ENCODE measurements at places on chromosomes 7 and 10.
A peak's percentile ranks its signal among the peaks of the same experiment; 100 is the strongest.

DNA sequence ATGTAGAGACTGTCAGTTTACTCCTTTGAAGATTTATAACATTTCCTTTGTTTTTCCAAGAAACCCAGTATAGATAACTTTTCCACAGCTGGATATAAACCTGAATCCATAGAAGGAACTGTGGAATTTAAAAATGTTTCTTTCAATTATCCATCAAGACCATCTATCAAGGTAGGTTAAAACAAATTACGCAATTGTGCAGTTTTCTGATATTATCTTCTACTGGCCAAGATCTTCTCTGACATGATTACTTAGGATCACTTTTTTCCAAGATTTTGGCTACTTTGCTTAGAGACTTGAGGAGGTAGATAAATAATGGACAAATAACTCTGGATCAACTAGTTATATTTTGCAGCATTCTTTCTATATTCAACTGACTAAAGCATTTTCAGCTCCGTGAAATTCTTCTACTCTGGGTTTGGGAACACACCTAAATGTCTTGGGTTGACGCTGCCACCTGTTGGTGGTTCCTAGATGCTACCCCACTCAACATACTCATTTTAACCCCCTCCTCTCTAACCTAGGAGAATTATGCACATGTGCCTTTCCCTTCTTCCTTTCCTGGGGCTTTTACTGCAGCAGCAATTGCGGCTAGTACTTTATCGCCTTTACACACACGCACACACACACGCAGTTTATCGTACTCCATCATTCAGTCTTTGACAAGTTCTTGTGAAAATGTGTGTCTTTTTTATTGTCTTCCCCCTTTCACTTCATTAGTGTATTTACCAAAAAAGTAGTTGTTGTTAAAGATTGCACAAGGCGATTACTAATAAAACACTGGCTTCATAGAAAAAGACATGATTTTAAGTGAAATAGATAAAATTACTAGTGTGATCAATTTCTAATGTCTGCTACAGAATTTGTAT, 32.7 kb downstream of the ABCB5 start:
- no peak for DNase-seq

GRCh38 chr10:129323879-129324278, 143.2 kb upstream of the MGMT start:
- DNase-seq = no peak

GRCh38 chr10:5404208-5405041, at the start of gene TUBAL3:
Gene TUBAL3, minus strand, starts transcription at chr10:5404828. Its CDS starts 36 bp downstream, at chr10:5404792.
- DNase-seq = no peak

- DNase-seq = no peak
Measured at GRCh38 chr10:62726142-62726541, 78.4 kb upstream of the ADO start.

DNA sequence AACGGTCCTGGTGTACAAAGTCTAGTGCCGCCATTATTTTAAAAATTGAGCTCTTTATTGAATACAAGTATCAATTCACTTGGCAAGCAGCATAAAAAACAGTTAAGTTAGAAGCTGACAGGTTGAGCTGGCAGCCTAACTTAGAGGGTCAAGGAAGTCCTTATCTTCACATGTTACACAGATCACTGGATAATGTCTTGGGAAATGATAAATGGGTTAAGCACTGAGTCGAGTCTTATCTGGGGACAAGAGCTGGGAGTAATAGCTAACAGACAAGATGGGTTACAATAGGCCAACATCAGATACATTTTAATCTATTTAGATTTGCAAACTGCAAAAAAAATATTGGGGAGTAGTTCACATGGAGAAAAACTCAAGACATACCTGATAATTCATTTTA, 34.2 kb downstream of the SLC18A2 start:
- no peak for DNase-seq

DNA sequence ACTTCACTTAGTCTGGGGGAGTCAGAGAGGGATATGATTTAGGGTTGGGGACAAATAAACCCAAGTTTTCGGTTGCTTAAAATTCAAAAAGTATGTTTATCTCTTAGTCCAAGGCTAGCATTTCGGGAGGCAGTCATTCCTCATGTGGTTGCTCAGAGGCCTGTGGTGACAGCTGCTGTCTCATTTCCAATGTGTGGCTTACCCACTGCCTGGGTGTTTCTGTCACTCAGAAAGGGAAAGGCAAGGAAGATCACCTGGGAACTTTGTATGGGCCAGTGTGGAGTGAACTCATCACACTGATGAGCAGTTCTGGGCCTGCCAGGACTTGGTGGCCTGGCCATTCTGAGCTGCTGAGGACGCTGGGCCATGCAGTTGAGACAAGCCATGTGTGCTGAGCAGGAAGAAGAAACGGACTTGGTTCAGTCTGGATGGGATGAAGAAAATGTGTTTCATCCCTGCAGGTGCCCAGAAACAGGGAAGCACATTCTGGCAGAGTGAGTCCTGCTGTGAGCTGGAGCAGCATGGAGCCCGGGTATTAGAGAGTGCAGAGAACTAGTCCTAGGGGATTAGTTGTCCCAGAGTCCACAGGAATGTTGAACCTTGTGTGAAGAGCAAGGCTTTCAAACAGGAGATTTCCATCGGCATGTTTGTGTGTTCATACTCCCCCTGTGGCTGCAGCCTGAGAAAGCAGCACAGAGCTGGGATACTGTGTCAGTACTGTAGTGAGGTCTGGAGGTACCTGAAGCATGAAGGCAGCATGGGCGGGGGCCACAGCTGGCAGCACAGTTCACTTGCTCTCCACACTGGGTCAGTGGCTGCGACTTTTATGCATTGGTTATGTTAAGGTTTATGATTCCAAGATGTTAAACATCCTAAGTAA, 211.1 kb upstream of the IGFBP3 start:
- no peak for DNase-seq

DNA sequence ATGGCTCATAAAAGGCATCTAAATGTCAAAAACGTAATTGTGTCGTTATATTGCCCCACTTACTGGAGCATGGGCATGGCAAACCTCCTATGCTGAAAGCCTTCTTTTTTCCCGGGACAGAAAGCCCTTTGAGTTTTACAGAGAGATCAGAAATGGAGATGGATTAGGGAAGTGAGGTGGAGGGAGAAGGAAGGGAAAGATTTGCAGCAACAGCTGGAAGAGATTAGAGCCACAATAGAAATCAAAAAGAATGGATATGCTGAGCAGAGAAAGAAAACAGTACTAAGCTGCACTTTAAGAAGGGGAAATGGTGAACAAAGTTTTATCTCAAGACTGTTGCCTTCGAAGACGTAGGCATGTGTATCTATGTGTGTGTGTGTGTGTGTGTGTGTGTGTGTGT, 97.2 kb upstream of the PCGF5 start:
- DNase-seq = no peak

DNA sequence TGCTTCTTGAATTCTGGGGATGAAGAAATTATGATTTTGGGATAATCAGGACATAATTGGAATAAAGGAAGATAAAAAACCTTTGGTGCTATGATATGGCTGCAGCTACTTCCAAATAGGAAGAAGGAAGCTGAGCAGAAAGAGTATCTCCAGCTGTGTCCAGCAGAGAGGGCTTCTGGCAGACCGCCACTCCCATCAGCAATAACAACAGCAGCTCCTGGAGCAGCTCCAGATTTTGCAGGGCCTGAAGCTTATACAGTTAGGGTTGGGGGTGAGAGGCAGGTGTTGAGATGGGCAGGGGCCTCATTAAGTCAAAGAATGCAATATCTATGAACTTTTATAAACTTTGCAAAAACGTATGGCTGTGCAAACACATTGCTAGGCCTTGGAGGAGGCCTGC, 62.3 kb downstream of the C10orf120 start:
- DNase-seq = no peak

DNA sequence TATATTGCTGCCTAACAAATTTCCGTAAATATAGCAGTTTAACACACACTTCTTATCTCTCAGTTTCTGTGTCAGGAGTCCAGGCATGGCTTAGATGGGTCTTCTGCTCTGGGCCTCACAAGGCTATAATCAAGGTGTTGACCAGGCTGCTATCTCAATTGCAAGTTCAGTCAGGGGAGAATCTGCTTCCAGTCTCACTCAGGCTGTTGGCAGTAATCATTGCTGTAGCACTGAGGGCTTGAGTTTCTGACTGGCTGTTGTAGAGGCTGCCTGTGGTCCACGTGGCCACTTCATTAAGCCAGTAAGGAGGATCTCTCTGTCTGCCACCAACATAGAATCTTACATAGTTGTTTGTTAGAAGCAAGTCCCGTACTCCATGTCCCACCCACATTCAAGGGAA, 138.4 kb downstream of the ST7 start:
- DNase-seq = no peak

GRCh38 chr7:70044064-70044463, 445.8 kb downstream of the AUTS2 start:
- no peak for DNase-seq

DNA sequence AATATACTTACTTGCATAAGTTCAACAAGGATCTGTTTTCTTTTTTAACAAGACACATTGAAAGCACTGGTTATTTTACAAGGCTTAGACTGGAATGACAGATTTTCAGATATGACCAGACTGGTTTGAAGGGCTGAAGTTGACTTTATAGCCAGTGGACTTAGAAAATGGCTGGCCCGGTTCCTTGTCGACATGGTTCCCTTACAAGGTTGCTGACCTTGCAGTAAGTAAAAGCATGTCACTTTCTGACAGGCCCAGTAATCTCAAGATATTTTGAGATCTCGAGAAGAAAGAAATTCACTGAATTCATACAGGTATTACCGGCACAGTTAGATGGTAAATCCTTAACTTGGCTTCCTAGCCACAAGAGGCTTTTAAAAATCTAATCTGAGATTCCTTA, 136.5 kb downstream of the COBL start:
- DNase-seq = no peak

GRCh38 chr7:69748530-69748929, 150.3 kb downstream of the AUTS2 start:
- no peak for DNase-seq

DNA sequence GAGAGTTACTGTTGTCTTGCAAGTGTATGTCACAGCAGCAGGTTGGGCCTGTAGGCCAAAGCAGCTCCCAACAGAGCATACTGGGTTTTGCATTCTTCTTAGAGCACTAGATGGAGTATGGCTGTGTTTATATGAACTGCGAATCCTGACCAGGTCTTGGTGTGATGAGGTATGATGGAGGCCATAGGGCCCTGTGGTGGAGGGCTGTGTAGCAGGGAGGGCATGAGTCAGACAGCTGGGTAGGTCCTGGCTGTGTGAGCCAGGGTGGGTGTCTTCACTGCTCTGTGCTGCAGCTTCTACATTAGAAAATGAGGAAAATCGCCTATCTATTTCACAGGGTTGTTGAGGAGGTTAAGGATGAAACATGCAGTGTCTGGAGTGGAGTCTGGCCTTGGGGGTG, 124.2 kb downstream of the BUB3 start:
- DNase-seq = no peak

DNA sequence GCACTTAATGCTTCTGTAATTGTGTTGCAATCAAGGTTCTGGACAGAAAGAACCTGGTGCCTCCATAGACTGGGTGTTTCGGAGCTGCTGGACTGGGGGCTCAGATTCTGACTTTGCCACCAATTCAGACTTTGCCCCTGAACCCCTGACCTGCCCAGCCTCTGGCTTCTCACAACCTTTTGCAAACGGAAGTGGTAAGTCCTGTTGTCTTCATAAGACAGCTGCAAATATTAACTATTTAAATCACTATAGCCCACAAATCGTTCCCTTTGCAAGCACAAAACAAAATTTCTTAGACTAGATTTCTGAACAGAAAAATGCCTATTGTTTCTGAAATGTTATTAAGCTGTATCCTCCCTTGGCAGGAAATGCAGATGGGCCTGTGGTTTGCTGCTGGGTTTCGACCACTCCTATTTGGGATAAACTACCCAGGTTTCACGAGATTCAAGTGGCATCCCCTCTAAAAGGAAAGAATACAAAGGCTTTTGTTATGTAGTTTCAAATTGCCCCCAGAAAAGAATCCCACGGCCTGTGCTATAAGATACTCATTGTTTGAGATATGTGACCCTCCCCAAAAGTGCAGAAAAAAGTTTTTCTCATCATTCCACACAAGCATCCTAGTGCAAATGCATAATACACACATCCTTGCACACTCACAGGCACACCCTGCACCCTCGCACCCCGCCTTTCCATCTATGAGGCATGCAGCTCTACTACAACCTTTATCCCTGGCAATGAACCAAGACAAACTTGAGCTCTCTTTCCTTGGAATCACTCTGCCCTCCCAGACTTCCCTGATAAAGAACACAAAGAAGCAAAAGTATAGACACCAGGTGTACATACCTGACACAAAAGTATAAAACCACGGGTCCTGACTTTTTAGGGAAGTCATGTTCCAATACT, 209.1 kb downstream of the PRPF18 start:
- DNase-seq = no peak

- DNase-seq = no peak
Measured at GRCh38 chr10:69065406-69066361, 22.2 kb upstream of the SRGN start.

GRCh38 chr10:68359189-68359588, 26.5 kb upstream of the PBLD start:
- no peak for DNase-seq

DNA sequence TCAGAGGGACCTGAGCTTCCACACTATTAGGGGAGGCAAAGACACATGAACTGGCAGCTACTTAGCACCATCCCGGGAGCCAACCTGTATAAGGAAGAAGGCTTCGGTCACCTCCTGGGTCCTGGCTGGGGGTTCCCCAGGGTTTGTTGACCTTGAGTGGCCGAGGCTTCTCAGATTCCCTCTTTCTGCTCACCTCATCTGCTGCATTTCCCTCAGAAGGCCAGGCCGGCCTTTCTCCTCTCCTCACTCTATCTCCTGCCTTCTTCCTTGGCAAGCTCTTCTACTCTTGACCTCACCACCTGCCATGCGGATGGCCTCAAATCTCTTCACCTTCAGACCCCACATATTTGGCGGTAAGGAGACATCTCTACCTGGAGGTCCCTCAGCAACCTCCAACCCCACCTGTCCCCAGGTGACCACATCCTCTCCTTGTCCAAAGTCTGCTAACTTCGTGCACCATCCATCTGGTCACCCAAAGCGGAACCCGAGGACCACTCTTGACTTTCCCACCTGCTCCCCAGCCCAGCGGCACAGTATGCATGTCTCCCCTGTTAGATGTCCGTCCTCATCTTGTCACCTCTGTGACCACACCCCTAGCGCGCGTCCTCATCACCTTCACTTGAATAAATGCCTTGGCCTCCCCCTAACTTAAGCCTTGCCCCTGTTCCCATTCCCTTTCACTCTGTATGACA, 133.8 kb upstream of the UNC5B start:
- no peak for DNase-seq

DNA sequence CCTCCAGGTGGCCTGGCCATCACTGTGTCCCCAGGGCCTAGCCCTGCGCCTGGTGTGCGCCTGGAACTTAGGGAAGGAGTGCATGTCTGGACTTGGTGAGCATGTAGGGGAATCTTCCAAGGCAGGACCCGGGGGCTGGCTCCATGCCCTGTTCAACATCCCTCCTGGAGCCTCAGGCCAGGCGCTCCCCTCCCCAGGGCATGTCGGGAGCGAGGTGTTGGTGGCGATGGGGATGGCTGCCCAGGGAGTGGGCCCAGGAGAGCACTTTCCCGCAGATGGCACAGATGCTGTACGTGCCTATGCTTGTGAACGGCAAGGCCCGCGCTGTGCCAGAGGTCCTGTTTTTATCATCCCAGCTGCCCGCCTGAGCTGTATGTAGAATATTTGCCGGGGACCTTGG, 55.0 kb downstream of the CDH23 start:
- DNase-seq = no peak

GRCh38 chr7:1457949-1458682, 1.2 kb downstream of the MICALL2 start:
- DNase-seq = peak; percentile 39

- no peak for DNase-seq
Measured at GRCh38 chr10:48690791-48691660, 6.4 kb downstream of the WDFY4 start.

- DNase-seq = no peak
Measured at GRCh38 chr10:58706836-58707235, 194.2 kb downstream of the BICC1 start.

Measured in anterior cingulate cortex (tissue), 58 donors.